ENCODE measurements at places on chromosomes 7 and 10.
A peak's percentile ranks its signal among the peaks of the same experiment; 100 is the strongest.

DNA sequence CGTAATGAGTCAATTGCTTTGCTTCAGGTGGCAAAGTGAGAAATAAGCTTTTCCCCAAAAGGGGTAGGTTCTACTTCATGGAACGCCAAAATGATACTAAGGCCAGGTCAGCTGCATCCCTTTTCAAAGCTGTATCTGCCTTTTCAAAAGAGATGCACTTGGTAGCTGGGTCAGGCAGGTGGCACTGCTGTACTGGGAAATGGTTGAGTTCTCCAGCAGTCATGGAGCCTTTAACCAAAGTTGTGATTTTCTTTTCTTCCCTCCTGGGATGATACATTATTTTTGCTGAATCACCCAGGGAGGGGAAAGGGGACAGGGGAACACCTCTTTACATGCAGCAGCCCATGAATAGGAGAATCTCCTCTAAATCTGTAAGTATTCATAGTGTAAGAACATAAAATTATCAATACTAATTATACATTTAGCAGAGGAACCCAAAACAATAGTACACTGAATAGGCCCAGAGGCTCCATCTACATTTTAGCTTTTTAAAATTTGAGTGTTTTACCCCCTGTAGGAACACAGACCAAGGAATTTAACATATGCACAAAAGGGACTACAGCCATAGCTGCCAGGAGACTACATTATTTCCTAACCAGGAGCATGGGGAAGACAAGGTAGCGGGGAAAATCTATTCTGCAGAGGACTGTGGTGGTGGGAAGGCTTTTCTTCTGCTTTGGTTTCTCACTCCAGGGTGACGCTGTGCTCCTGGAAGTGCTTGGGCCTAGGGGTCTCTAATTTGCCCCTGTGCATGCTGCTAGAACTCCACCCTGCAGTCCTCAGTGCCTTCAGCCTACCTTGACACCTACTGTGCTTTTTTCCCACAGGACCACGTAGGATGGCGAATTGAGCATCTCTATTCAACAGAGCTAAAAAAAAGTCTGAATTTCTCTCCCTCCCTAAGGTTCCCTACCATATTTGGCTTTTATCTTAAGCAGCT is 6.4 kb upstream of the GPR22 start:
- DNase-seq = peak; percentile 22

- no peak for DNase-seq
These were observed 190.8 kb downstream of the GFRA1 start for GRCh38 chr10:116082206-116082605.

DNA sequence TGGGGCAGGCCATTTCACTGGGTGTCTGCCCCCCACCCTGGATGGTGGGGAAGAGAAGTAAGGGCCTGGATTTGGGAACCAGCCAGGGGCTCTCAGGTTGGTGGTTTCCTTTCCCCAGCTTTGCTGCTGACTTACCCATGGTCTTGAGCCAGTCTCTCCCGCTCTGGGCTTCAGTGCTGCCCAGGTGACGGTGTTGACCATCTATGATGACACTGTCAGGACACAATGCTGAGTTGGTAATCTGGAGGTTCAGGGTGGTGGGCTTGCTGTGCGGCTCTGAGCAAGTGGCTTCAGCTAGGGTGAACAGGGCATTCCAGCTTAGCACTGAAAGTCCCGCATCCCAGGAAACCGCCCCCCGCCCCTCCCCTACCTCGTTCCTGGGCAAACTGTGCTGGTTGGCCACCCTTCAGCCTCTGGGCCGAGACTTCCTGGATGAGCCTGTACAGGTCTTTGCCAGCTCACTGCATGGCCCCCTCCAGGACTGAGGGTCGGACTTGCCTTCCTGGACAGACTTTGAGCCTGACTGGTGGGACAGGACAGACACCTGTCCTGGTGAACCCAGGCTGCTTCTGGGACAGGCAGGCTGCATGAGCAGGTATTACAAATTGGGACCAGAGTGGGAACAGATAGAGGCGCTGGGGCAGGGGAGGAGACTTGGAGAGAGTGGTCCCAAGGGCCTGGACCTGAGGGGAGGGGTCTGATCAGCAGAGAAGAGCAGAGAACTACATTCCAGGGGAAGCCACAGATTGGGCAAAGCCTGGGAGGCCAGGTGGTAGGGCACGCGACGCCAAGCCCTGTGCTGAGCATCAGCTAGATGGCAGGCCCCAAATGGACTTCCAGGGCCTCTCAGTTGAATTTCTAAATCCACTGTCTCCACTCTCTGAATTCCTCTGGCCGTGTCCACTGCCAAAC is 19.9 kb upstream of the ZMIZ1 start:
- DNase-seq = no peak

DNA sequence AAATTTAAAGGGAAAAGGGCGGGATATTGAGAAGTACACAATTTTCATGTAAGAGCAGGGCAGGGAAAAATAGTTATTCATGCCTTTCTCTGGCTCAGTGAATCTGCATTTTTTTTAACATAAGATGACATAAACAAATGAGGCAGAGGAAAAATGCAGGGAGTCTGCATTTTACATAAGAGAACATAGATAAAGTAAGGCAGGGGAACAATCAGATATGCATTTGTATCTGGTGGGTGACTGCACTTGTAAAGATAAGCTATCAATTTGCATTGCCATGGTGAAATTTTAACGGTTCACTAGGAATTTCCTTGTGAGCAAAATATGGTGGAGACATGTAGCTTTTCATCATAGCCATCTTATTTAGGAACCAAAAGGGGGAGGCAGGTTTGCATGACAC is 33.5 kb downstream of the ALOX5 start:
- no peak for DNase-seq

DNA sequence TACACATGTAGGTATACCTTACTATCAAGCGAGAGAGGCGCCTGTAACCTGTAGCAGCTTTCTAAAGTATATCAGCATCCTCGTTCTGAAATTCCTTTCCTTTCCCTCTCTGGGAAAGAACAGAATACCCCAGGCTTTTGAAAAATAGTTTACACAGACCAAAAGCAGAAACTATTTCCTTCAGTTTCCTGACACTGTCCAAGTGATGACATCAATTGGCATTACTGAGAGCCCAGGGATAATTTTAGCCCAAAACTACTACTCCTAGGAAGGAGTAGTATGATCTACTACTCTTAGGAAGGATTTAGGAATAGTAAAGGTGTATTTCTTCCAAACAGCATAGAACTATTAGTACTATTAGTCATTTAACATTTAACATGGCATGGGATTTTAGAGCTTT is 6.0 kb downstream of the GNG11 start:
- no peak for DNase-seq

DNA sequence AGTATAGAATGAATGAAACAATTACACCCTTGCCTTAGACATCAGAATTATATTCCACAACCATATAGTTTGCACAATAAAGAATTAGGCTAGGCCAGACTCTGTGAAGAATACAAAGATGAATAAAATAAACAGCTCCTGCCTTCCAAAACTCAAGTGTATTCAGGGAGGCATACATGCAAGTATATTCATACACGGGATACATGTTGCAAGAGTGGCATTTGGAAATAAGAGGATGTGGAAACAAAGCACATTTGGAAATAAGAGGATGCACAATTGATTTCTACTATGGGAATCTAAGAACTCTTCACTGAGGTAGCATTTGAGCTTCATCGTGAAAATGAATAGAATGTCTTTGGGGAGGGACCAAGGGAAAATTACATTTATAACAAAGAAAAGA is 27.0 kb upstream of the TMEM26 start:
- DNase-seq = no peak

- DNase-seq = no peak
These were observed 44.9 kb downstream of the FAS start for GRCh38 chr10:89035461-89035860.

GRCh38 chr10:104262055-104262454 is 6.9 kb upstream of the GSTO2 start:
- DNase-seq = no peak

- no peak for DNase-seq
These were observed 431.4 kb downstream of the SDK1 start for GRCh38 chr7:3732395-3733005.

GRCh38 chr7:92402920-92403759 is 44.1 kb upstream of the GATAD1 start:
- no peak for DNase-seq

DNA sequence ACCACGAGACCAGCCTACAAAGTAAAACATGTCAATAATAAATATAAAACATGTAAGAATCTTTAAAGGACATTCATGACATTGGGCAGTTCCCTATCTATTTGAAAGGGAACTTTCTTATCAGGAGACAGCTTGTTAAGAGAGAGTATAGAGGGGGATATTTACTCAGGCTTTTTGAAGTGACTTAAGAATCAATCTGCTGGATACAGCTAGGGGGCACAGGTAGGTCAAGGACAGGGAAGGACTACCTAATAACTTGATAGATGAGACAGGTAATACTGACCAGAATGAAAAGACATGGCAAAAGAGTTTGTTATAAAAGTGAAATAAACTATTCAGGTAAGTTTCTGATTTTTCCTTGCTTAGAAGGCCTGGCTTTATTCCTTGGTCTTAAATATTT is 21.8 kb upstream of the LRRD1 start:
- no peak for DNase-seq

DNA sequence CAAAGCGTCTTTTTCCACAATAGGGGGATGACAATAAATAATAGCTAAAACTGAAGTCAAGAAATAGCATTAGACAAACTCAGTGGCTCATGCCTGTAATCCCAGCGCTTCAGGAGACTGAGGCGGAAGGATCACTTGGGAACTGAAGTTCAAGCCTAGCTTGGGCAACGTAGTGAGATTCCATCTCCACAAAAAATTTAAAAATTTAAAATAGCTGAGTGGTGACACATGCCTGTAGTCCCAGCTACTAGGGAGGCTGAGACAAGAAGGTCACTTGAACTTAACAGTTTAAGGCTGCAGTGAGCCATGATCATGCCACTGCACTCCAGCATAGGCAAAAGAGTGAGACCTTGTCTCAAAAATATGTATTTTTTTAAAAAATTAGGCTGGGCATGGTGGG is 107.9 kb downstream of the AKR1D1 start:
- no peak for DNase-seq

GRCh38 chr7:129540340-129540739 is 38.0 kb downstream of the SMKR1 start:
- no peak for DNase-seq

GRCh38 chr10:131881104-131881880 is 19.5 kb upstream of the PPP2R2D start:
- no peak for DNase-seq

- DNase-seq = no peak
These were observed 722.7 kb upstream of the CELF2 start for GRCh38 chr10:10294881-10295529.

DNA sequence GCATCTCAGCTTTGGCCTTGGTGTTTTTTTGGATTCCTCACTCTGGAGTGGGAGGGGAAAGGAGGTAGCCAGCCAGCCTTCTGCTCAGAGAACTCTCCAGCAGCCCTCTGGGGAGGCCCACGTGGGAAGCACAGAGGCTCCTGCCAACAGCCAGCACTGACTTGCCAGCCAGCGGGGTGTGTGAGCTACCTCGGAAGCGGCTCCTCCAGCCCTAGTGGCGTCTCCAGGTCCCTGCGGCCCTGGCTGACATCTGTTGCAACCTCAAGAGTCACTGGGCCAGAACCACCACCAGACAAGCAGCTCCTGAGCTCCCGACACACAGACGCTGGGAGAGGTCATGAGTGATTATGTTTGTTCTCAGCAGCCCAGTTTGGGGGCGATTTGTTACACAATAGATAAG is 180.2 kb upstream of the FZD8 start:
- no peak for DNase-seq

GRCh38 chr7:105639667-105640493 is 58.6 kb upstream of the EFCAB10 start:
- DNase-seq = no peak

GRCh38 chr10:112826018-112826697 is 123.9 kb upstream of the TCF7L2 start:
- DNase-seq = no peak

GRCh38 chr7:80464211-80464610 is 47.7 kb downstream of the GNAT3 start:
- DNase-seq = no peak

- no peak for DNase-seq
These were observed 100.5 kb upstream of the TPK1 start for GRCh38 chr7:144936314-144936713.

DNA sequence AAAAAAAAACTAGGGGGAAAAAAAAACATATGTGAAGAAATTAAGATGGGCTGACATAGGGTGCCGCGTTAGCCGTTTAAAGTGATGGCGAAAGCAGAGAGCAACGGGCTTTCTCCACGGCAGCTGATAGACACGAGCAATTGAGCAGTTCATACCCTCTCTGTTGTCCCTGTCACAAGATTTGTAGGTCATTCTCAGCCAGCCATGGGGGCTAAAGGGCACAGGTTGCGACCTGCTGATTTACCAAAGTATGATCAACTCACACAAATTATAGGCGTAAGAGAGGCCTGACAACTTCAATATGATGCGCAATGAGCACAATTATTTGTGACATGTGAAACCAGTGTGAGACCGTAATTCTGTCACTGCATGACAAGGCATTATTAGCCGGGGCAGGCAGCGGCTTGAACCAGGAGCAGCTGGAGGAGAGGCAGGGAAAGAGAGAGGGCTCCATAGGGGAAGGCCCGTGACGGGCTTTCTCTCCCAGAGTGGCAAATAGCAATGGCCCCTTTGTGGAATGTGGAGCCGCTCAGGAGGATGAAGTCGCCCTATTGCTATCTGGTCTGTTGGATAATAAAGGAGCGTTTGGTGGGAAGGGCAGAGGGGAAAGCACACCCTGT is 195.1 kb upstream of the HABP2 start:
- DNase-seq = no peak

GRCh38 chr7:116041615-116042014 is 11.1 kb upstream of the TFEC start:
- no peak for DNase-seq

DNA sequence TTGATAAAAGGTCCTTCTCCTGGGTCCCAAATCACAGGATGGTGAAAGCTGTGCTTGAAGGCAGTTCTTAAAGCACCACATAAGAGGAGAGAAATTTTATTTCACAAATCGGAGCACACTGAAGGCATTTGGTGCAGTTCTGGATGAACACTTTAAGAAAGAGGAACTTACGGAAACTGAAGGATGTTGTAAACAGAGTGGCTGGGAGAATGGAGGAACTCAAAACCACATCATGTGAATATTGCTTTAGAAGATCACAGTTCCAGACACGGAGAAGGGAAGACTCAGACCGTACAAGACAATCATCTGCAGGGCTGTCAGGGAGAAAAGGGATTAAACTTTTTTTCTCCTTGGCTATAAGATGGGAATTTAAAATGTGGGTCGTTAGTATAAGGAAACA is 9.0 kb upstream of the GPR141 start:
- no peak for DNase-seq

- no peak for DNase-seq
These were observed 97.0 kb downstream of the PCLO start for GRCh38 chr7:83065714-83066113.

GRCh38 chr10:110324201-110324804 is 19.6 kb upstream of the SMNDC1 start:
- no peak for DNase-seq

- no peak for DNase-seq
These were observed 546.4 kb upstream of the FZD8 start for GRCh38 chr10:36188461-36188860.

- no peak for DNase-seq
These were observed 76.9 kb upstream of the LANCL2 start for GRCh38 chr7:55288070-55288824.

- DNase-seq = no peak
These were observed 9.9 kb upstream of the PRKAG2 start for GRCh38 chr7:151886783-151887182.

Data from CD8-positive, alpha-beta memory T cell (primary cell).